ENCODE measurements at places on chromosomes 13 and 19.
A peak's percentile ranks its signal among the peaks of the same experiment; 100 is the strongest.

DNA sequence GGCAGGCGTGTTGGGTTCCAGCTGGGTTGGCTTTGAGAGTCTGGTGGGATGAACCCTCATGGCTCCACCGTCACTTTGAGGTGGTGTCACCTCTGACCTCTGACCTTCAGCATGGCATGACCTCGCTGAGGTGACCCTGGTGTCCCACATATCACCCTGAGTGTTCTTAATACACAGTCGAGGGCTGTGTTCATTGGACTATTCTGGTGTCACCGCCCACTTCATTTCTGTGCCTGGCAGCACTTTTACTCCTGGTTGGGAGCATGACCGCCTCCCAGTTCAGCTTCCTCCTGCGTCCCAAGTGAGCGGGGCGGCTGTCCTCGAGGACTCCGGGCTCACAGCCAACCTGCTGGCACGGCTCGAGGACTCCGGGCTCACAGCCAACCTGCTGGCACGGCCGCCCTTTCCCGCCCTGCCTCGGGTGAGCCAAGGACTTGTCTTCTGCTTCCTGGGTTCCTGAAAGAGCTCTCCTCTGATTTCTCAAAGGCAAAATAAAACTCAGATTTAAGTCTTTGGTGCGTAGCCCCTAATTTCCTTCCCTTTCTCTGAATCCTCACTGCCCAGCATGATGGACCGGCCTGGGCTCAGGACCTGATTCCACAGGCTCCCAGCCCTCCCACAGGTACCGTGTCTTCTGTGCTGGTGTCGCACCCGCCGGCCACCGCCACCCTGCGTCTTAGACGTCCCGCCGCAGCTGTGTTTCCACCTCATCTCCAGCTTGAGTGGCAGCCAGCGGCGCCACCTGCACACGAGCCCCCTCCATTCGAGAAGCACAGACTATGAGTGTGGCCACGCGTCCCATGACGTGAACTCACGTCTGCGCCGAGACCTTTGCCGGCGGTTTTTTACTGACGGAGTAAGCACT lies 10.4 kb downstream of the ATP4B start:
- no peak for DNase-seq

DNA sequence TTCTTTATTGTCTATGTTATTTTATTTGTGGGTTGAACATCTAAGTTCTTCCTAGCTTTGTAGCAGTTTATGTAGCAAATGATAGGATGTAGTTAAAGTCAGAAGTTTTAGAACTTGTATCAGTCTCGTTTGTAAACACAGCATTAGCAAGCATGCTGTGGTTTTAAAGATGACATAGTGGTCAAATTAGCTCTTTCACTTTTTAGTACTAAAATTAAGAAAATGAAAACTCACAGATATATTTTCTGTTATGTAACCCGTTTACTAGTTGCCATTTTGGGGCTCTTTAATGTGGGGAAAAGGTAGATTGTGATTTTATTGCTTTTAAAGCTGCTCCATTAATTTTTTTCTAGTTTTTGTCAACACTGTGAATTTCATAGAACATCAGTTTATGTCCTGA lies 216.5 kb downstream of the PCCA start:
- no peak for DNase-seq

DNA sequence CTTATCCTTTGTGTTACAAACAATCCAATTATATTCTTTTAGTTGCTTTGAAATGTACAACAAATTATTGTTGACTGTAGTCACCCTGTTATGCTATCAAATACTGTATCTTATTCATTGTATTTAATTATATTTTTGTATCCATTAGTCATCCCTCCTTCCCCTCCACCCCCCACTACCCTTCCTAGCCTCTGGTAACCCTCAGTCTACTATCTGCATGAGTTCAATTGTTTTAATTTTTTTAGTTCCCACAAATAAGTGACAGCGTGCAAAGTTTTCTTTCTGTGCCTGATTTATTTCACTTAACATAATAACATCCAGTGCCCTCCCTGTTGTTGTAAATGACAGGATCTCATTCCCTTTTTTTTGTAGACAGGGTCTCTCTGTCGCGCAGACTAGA lies 4.5 kb downstream of the SAE1 start:
- no peak for DNase-seq

GRCh38 chr19:46350029-46350757 lies 3.3 kb downstream of the PPP5C start:
- no peak for DNase-seq

- no peak for DNase-seq
These were observed 11.3 kb downstream of the DPY19L3 start for GRCh38 chr19:32416749-32417456.

DNA sequence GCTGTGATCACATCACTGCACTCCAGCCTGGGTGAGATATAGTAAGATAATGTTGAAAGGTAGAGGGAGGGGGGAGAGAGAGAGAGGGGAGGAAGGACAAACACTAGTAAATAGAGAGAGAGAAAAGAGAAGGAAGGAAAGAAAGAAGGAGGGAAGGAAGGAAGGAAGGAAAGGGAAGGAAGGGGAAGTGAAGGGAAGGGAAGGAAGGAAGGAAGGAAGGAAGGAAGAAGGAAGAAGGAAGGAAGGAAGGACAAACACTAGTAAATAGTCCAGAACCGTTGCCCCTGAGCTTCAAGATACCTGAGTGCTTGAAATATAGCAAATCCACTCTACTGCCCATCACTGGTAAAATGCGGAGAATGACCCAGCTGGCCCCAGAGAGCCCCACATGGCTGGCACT lies 156.5 kb upstream of the ZNF507 start:
- no peak for DNase-seq

GRCh38 chr19:40745402-40745780 lies 4.9 kb downstream of the ACTMAP start:
- no peak for DNase-seq

DNA sequence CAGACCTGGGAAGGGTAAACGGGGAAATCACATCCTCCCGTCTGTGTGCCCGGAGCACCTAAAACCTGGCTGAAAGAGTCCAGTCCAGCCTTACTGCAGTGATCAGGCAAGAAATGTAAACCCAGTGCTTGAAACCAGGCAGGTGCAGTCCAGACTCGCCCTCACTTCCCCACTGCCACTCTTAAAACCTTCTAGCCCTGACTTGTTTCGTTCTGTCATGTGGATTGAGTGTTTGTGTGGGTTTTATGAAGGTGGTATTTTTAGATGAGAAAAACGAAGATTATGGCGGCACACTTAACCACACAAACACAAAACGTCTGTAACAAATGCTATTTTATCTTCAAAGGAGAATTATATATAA lies 839 bp upstream of the CKAP2 start:
- no peak for DNase-seq

DNA sequence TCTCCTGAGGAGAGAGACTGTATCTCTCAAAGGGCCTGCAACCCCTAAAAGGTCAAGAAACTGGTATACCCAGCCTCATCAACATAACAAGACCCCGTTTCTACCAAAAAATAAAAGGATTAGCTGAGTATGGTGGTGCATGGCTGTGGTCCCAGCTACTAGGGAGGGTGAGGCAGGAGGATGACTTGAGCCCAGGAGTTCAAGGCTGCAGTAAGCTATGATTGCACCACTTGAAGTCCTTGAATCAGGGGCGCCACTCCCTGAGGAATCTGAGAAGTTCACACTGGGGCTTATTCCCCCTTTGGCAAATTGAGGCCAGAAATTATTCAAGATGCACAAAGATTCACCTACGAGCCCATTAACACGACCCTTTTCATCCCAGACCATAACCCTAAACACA lies 83.0 kb downstream of the TSHZ3 start:
- no peak for DNase-seq

DNA sequence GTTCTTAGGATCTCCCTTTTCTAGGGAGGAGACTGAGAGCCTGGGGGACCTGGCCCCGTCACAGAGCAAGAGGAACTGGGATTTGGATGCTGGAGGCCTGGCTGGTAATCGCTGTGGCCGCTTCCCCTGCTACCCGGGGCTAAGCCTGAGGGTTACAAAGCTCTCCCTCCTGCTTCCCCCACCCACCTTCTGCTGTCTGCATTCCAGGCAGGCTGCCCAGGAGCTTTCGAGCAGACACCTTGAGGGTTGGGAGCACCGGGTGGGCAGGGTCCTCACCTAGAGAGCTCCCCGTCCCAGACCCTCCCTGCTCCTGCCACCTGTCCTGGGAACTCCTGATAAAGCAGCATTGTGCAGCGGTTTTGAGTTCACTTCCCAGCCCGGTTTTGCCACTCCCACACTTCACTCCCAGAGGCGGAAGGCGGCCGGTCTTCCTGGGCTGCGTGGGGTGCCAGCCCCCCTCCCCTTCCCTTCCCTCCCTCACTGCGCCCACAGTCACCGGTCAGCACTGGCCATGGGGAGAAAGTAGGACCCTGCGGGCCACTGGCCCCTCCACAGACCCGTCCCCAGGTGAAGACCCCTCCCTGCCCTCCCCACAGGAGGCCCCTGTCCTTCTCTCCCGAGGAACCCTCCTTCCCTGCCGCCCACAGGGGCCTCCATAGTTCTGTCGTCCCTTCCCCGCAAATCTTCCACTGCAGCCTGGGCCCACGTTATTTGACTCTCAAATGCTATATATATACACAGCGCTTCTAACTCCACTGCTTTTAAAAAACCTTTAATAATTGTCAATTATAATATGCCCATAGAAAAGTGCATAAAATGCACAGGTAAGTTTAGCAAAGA lies 8.1 kb downstream of the PAK4 start:
- DNase-seq, result no peak

DNA sequence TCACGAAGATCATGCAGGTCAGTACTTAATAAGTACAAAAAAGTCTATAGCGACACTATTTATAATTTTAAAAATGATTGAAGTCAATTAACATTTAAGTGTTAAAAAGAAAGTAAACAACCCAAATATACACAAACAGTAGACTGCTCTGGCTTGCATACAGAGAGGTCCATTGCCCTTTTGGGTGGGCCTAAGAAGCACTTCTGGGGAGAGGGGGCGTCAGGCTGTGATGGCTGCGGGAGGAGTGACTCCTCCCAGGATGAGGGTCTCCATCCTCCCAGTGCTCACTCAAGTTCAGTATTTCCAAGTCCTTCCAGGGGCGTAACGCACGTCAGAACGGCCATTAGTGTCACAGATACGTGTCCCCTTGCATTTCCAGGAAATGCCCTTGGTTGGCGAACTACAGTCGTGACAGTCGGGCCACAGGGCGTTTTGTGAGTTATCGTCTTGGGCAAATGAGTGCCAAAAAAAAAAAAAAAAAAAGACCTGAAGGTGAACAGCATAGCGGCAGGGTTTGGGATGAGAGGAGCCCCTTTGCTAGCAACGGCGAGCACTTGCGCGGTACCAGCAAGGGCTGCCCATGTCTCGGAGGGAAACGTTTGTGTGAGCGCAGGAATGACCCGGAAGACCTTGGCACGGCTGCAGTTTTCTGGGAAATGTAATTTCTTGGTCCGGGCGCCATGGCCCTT lies at the start of gene SCGB2B2:
TSS of gene SCGB2B2 (minus strand) at position 463 of the 689 bp plus-strand sequence. CDS start 82,596 bp downstream, outside the sequence.
- peak; percentile 67 for DNase-seq

GRCh38 chr19:5036698-5037563 lies 68.0 kb downstream of the KDM4B start:
- DNase-seq, result no peak

- no peak for DNase-seq
These were observed 56.3 kb downstream of the PSG3 start for GRCh38 chr19:42683917-42684513.

GRCh38 chr19:6416658-6417405 lies 7.8 kb downstream of the KHSRP start:
- no peak for DNase-seq

- no peak for DNase-seq
These were observed 1.3 kb downstream of the UBL3 start for GRCh38 chr13:29849071-29849631.

- no peak for DNase-seq
These were observed 8.5 kb upstream of the CERS1 start for GRCh38 chr19:18904334-18905057.

DNA sequence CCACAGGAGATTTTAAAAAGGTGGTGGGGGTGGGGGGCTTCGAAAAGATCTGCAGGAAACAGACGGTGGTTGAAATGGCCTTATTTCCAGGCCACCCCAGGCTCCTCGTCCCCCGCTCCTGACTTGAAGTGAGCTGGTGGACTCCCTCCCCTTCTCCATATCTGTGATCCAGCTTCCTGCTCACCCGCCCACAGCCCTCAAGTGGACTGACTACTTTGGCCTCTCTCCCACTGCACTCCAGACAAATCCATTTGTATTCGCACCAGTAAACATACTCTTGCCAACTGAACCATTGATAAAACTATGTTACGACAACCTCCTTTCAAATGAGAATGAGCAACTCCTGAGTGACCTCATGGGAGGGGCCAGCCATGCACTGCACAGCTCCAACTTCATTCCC lies 259.5 kb downstream of the COL4A1 start:
- no peak for DNase-seq

DNA sequence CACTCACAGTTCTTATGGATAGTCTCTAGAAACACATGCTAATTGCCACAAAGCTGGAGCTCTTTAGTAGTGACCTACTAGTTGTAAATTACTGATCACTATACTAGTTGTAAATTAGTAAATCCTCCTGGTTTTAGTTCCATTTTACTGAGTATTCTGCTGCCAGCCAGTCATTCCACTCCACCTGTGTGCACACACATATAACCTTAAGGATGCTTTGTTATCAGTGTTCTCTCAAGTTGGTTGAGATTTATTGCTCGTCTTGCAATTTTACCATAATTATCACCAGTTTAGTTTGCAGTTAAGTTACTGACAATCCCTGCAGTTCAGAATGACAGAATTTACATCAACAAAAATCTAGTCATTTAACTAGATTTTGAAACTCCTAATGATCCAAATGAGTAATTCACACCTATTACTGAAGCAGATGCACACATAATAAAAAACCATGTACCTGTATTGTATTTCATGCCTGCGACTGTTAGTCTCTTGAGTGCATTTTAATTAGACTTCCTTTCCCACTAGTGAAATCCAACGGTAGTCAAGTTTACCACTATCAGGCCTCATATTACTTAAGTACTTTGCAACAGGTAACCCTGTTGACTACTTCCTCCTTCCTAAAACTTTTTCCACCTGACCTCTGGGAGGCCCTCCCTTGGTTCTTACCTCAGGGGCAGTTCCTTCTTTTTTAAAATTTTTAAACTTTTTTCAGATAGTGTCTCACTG lies 7.6 kb downstream of the TPT1 start:
- no peak for DNase-seq

DNA sequence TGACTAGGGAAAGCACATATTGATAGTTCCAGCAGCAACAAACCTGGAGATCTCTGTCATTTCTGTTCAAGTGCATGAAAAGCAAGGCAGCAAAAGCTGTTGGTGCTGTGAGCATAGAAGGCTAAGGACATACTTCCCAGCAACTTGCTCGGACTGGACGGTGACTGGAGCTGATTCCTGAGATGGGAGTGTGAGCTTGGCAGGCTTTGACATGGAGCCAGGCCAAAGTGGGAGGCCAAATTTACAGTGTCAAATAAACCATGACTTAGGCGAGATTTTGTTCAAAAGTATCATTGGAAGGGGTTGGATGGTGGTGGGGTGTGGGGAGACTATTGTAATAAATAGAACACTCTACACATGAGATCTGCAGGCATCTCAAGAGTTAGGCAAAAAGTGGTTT lies 5.9 kb upstream of the ARGLU1 start:
- no peak for DNase-seq

DNA sequence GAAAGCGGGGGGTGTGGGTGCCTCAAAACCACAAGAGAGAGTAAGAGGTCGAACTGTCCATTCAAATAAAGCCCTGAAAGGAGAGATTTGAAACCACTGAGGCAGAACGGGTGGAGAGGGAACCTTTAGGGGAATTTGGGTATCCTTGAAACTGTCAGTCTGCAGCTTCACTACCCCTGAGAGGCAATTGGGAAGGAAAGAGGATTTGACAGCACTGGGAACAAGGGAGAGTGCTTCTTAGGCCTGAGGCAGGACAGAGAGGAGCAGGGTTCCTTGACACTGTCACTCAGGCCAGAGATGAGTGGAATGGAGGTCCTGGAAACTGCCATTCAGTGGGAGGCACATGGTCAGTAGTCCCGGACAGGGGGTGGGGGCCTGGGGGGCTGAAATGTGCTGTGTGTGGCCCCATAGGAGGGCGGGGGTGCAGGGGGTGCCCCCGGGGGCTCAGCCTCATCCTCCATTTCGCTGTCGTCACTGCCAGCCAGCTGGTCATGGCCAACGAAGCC lies 5.0 kb downstream of the GFY start:
- DNase-seq, result no peak

Measured in effector CD4-positive, alpha-beta T cell (primary cell).